ENCODE measurements at places on chromosomes 11 and 22.

DNA sequence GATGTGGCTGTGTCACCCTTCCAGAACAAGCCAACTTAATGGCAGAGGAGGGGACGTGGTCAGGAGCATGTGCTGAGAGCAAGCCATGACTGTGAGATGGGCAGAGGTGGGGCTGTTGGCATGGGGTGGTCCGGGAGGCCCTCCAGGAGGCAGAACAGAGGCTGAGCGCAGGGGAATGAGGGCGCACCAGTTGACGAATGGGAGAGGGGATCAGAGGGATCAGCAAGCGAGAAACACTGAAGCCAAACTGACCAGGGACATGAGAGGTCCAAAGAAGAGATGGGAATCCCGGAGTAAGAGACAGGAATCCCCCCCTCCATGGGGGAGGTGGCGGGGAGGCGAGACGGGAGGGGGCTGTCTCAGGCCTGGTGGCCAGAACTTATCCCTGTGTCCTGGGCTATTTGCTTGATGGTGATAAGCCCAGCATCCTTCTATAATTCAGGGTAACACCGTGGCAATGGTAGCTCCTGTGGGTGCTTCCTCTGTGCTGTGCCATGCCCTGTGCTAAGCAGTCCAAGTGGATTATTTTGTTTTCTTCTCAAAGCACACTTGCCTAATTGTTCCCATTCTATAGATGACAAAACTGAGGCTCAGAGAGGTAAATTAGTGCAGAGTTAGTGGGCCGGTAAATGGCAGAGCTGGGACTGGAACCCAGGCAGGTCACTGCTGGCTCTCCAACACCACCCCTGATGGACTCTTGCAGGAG, 83.4 kb upstream of the SHISAL1 start:
- DNase-seq: no peak

GRCh38 chr11:66950112-66950535, 8.1 kb downstream of the PC start:
- peak; percentile 87 for DNase-seq

DNA sequence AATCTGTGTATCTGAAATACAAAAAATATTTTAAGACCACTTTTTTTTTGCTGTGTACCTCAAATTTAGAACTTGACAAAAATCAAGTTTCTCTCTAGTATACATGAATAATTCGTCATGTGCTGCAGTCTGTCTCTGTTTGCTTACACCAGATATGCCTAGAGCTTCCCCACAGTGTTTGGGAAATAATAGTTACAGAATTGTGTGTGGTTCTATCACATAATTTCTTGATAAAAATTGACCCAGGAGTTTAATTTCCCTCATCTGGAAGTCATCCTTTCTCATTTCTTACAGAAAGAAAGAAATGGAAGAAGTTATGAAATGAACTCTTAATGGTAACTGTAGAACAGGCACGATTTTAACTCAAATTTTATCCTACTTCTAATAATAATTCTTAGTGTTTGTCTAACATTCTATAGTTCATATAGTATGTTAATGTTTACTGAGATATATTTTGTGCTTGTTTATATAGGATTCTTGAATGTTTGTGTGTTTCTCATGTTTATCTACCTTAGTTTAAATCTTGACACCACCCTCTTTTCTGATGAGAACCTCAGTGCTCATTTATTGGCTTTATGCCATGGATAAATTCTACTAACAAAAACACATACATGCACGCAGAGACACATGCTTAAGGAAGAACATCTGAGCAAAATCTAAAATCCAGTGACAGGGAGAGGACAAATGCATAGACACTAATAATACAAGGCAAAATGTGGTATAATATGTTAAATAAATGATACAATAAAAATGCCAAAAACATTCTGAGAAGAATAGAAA, 61.4 kb upstream of the CTSC start:
- DNase-seq: no peak

DNA sequence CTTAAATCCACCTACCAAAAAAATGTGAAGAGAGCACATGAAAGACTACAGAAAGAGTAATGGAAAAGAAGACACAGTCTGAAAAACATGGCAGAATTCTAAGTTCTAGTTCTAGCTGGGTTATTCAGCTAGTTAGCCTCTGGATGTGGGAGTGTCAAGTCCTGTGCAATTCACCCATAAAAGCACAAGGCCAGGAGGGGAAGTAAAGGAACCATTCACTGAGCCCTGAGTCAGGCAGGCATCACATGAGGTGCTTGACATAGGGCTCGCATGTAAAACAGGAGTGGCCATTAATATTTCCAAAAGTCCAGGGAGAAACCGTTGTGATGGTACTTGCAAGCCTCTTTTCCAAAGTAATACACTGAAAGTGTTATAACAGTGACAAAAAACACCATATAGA, 103.7 kb downstream of the GAB2 start:
- peak; percentile 40 for DNase-seq

DNA sequence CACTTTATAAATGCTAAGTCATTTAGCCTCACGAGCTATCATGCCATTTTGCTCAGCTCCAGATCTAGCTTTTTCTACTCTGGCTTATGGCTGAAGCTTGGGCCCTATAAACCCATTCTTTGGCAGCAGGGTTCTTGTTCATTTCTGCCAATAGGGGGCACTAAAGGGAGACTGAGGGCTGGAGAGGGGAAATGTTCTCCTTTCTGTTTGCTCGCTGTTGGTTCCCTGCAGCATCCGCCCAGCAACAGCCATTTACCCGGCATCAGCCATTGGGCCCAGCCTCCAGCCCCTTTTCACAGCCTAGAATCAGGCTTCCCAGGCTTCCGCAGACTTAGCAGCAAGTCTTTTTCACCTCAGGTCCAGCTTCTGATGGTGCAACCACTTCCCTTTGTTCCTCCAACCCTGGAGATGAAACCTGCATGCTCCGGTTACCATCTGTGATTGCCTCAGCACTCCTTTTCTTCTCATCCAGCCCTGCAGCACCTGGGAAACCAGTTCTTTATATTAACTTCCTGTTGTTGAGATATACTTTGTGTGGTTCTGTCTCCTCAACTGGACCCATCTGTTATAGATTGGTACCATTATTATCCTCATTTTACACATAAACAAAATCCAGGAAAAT, 4.2 kb upstream of the ME3 start:
- no peak for DNase-seq

GRCh38 chr11:85874265-85874664, 19.1 kb downstream of the CCDC83 start:
- no peak for DNase-seq

DNA sequence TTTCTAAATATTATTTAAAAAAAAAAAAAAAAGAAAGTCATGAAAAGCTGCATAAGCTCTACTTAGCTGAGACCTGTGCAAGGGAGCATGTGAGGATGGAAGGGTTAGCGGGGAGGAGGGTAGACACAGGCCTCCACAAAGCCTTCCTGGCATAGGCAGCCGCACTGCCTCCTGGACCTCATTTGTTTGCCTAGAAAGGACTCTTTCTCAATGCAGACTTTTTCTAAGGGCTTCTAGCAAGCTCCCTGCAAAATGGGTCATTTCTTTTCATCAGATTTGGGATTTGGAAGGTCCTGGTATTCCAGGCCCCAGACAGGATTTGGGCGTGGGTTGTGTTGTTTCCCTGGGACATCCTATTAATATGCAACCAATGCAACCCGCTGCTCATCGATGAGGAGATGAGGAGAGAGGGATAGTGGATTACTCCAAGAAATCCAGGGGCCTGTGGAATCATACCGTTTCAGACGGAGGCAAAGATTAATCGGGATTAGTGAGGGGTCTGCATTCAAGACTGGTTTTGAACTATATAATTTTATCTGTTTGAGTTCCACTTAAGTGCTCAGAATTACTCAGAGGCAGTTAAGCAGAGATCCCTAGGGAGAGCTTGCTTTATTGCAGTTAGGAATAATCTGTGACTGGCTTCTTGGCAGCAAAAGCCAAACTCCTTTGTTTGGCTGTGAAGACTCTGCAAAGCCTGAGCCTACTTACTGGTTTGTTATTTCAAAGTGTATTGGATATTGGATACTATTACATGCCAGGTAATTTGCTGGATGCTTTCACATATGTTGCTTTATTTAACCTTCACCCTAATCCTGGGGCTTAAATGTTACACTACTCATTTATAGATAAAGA, 106.9 kb upstream of the NAV2 start:
- DNase-seq: peak; percentile 94

DNA sequence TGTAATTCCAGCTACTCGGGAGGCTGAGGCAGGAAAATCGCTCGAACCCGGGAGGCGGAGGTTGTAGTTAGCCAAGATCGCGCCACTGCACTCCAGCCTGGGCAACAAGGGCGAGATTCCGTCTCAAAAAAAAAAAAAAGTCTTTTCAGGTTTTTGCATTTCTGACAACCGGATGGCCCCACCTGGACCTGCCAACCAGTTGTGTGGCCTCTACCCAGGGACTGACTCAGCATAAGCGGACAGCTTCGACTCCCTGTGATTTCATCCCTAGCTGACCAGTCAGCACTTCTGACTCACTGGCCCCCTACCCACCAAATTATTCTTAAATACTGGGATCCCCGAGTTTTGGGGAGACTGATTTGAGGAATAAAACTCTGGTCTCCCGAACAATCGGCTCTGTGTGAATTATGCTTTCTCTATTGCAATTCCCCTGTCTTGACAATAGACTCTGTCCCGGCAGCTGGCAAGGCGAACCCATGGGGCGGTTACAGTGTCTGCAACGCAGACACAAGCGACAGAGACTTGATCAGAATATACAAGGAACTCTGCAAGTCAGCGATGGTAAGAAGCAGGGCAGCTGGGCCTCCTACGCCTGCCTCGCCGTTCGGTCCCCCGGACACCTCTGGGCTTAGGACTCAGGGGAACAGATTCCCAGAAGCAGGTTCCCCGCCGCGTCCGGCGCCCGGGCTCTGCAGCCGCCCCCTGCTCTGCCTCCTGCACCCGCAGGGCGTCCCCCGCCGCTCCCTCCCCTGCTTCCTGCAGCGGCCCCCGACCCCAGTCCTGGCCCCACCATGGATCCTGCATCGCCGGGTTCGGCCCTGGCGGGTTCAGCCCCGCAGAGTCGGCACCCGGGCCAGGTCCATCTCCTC, 741 bp upstream of the TALDO1 start:
- peak; percentile 53 for DNase-seq

GRCh38 chr11:102114032-102114431, 3.8 kb downstream of the YAP1 start:
- no peak for DNase-seq

DNA sequence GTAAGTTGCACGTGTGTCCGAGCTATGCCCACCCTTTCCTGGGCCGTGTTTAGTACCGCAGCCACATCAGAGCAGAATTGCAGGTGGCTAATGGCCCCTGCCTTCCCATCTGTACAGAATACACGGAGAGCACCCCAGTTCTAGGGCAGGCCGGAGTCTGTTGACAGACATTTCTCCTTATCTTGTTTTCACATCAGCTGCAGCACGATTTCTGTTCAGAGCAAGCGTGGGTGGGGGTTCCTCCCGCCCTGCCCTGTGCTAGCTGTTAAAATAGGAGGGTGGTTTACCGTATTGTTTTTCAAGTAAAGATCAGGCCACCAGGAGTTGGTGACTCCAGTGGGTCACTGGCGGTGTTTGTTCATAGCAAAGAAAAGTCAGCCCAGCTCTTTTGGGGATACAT, 41.1 kb downstream of the UBASH3B start:
- DNase-seq: no peak

- DNase-seq: no peak
Measured at GRCh38 chr11:73875840-73876239, 806 bp downstream of the COA4 start.

DNA sequence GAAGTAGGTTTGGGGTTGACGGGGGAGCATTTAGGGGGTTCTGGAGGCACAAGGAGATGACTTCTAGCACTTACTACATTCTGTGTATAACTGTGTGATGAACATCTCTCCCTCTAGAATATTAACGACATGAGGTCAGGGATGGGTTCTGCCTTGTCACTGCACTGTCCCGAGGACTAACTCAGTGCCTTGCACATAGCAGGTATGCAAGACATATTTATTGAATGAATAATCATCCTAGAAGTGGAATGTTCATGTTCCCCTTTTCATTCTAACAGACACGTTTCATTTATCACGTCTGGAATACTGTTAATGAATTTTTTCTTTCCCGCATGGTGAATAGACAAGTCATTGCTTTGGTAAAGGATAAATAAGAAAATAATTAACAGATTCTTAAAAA, 12.6 kb downstream of the SYT13 start:
- DNase-seq: no peak

- no peak for DNase-seq
Measured at GRCh38 chr11:46674463-46675287, 25.7 kb downstream of the ARHGAP1 start.

- DNase-seq: no peak
Measured at GRCh38 chr11:88039476-88040147, 135.6 kb downstream of the RAB38 start.

DNA sequence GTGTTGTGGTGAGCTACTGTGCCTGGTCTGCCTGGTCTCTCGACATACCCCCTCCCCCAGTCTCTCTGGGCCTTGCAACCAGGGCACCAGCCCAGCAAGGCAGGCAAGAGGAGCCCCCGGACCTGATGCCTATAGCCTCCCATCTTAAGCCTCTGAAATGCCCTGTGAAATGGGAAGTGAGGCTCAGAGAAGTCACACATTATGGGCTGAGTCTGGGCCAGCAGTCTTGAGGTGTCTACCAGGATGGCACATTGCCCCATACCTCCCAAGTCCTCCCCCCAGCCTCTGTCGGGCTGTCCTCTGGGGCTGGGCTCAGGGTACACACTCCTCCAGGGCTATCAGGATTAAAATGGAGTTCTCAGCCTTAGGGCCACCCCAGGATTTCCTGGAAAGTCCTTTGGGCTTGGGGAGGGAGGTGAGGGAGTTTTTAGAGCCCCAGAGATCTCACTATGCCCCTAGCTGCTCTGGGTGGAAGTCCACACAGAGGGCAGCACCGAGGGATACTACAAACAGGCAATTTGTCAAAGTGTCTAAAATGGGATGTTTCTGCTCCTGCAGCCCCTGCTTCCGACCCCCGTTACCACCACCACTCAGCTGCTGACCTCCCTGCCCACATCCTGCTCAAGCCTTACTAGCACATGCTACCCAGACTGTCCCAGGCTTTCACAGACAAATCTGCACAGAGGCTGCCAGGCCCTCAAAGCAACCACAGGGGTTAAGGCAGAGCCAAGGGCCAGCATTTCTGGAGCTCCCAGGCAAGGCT, 3.1 kb upstream of the SH3BP1 start:
- peak; percentile 92 for DNase-seq

GRCh38 chr11:63610604-63611394, 3.4 kb downstream of the PLAAT3 start:
- peak; percentile 61 for DNase-seq

DNA sequence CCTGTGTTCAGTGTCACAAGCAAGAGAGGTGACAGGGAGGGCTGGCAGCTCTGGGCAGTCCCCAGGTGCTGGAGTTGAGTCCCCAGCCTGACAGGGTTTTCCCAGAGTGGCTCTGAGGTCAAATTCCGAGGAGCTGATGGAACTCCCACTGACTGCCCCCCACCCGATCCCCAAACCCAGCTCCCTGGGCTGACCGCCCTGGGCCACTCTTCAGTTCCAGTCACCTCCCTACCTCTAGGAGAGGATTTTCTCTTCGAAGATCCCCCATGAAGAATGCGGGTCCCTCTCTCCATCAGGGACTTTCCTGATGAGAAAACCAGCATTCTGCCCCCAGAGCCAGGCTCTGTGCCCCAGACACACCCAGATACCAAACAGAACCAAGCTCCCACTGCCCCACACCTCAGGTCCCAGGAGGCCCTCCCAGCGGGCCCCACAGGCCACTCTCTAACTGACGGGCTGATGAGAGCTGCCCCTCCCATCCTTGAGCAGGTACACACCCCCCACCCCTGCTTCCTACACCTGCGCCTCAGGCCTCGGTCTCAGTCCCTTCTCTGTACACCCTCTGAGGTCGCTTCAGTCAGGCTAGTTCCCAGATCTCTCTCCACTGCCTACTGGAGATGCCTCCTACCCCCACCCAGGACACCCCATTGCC, 12.1 kb upstream of the RAC2 start:
- no peak for DNase-seq
